NCI-H524 (cell line): ENCODE measurements at places on chromosomes 3 and 15.

DNA sequence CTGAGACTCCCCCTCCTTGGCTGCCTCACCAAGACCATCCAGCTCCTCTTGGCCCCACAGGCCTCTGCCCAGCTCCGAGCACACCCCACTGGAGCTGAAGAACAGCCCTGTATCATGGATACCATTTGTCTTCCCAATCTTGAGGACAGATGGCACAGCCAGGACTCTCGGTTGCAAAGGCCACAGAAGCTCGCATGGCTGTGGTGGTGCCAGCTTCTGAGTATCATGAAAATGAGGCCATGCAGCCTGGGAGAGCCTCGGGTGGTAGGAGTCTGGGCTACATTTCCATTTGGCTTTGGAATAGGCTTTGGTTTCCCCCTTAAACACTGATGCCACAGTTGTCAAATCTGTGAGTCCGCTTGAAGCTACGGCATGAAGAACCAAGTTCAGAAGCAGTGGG, 106.6 kb downstream of the SEMA5B start:
- no peak for DNase-seq

DNA sequence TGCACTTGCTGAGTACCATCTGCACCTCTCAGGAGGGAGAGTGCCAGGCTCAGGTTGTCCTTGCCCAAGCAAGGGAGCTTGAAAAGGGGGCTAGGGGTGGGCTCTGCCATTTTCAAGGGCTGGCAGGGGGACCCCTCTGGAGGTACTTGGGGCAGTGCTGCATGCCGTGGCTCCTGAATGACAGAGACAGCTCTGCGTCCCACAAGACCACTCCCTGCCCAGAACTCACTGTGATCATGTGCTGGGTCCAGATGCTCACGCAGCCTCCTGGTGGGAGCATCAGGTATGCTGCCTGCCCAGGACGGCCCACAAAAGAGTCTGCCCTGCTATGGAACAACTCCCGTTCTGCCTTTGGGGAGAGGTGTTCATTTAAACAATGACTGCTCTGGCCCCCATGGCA, 165.2 kb downstream of the GOLGA6L4 start:
- no peak for DNase-seq

- no peak for DNase-seq
These were observed 6.6 kb upstream of the TEX9 start for GRCh38 chr15:56358604-56359003.

- DNase-seq, result no peak
These were observed 95.0 kb upstream of the NMNAT3 start for GRCh38 chr3:139772539-139773500.

- DNase-seq, result no peak
These were observed 73.3 kb downstream of the UACA start for GRCh38 chr15:70690021-70690420.

- no peak for DNase-seq
These were observed 18.5 kb downstream of the TNK2 start for GRCh38 chr3:195889870-195890295.

DNA sequence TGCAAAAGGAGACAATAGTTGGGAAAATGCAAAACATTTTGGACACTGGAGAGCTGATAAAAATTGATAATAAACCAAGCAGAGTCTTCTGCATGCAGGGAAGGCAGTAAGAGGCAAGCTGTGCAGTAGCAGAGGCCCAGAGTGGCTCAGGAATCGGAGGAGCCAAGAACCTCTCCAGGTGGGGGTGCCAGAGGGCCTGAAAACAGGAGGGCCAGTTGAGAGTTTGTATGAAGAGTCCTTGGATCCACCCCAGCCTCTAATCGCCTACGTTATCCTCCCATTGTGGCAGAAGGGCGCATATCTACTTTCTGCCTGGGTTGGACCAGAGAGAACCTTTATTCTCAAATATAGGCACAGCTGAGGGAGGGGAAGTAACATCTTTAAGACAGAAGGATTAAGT, 48.9 kb upstream of the RBP1 start:
- peak; percentile 76 for DNase-seq

DNA sequence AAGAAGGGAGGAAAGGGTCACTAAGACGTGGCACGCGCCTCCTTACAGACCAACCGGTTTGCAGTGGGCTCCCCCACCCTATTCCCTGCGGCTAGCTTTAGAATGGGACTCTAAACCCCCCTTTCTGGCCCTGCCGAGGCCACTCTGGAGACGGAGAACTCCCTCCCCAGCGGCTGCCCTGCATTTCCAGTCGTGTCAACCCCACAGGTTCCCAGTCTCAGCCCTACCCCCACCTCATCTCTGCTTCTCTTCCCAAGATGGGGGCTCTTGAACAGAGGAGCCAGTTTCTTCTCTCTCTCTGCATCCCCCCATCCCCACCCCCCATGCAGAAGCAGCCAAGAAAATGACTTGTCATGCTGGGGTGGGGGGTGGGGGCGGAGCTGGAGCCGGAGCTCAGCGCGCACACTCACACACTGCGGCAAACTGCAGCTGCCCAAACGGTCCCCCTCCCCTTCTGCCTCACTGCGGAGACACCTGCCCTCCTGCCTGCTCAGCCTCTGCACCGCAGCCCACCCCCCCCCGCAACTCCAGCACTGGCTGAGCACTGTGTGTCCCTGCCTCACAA, 871 bp downstream of the MAP1A start:
- peak; percentile 55 for DNase-seq

- DNase-seq, result peak; percentile 52
These were observed 16.4 kb downstream of the EHD4 start for GRCh38 chr15:41955807-41956525.

DNA sequence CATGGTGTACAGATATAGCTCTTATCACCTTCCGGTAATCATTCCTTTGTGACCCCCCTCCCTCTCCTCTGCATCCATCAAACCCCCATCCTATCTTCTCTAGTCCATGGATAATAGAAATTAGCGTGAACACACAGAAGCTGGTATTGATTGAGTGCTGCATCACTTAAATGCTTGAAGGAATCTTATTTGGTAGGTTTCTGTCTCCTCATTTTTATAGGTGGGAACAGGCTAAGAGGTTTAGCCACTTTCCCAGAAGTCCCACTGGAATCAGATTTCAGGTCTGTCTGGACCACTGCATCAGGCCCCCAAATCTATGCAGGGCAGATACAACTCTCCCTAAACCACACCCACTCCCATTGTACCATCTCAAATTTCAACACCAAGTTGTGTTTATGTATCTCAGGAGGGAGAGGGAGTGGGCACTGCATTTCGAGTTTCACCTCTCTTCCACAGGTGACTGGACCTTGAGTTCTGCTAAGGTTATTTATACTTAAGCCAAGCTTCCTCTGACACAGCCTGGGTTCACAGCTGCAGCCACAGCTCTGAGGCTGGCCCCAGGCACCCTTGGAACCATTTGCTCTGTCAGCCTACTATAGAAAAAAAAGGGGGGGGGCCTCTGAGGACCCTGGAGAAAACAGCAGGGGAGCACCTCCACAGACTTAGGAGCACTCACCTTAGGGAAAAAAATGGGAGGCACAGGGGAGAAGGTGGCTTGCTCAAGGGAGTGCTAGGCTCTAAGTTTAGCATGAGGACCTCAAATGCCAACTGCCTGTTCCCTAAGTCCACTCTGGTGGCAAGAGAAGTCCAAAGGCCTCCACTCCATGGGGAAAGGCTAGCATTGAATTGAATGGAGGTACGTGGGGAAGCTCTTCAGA, 2.1 kb upstream of the NMB start:
- peak; percentile 22 for DNase-seq

GRCh38 chr15:80619680-80620079, 75.4 kb upstream of the ABHD17C start:
- DNase-seq, result no peak

DNA sequence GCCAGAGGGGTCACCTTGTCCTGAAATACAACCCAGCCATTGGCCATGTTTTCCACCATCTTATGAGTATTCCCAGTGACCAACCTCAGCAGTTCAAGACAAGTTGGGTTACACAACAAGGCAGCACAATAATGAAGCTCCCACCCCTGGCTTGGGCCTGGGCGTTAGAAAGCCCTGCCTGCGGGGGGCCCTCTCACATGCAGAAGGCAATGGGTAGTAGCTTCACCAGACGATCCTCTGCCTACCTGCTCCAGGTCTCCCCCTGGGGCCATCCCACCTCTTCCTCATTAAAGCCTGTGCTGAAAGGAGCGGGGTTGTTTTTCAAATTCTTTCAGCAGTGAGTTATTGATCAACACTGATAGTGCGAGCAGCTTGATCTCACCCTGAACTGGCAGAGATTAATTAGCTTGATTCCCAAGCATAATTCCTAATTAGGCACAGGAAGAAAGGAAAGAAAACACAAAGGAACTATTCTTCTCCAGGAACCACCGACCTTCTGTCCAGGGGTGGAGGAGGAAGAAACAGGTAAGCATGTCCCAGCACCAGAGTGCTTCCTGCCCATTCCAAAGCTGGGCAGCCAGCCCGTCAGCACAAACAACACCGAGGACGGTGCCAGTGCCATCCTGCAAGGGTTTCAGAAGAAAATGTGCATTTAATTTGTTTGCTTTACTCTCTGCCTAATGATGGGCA, 79.7 kb upstream of the CGNL1 start:
- no peak for DNase-seq

DNA sequence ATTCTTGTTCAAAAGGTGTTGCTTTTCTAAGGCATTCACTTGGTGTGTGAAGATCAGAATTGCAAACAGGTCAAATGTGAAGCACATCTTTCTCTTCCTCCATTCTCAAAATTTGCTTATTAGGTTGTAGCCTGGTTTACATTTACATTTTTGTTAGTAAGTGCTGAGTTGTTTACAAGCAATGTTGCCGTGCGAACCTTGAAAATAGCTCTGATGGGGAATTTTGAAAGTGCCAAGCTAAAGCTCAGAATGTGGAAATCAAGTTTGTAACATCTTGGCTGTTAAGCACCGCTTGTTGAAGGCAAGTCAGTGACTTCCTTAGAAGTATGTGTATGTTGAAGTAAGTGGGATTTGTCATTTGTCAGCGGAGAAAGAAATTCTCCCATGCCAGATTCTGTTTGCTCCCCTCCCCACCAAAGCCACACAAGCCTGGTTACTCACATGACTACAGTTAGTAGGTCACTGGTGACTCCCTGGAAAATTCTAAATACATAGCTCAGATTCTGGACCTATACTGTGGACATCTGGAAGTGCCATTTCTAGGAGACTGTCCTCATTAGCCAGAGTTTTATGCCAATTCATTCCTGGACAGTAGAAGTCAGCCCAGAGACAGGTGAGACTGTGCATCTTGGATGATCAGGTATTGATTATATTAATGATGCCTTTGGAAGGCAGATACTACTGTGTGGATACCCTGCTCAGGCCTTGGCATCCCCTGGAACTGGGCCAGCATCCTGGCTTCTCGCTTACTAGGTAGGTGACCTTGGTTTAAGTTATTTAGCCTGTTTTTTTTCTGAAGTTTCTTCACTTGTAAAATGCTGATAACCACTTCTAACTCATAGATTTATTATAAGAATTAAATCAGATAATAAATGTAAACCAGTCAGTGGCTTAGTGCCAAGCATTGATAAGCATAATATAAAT, 390.6 kb upstream of the SEMA6D start:
- DNase-seq, result no peak

GRCh38 chr15:41269887-41270286, 38.8 kb downstream of the CHP1 start:
- DNase-seq, result no peak
